ENCODE measurements at places on chromosomes 2 and 18.

- DNase-seq = no peak
Observed at GRCh38 chr2:225400546-225401400, 1.3 kb downstream of the NYAP2 start.

DNA sequence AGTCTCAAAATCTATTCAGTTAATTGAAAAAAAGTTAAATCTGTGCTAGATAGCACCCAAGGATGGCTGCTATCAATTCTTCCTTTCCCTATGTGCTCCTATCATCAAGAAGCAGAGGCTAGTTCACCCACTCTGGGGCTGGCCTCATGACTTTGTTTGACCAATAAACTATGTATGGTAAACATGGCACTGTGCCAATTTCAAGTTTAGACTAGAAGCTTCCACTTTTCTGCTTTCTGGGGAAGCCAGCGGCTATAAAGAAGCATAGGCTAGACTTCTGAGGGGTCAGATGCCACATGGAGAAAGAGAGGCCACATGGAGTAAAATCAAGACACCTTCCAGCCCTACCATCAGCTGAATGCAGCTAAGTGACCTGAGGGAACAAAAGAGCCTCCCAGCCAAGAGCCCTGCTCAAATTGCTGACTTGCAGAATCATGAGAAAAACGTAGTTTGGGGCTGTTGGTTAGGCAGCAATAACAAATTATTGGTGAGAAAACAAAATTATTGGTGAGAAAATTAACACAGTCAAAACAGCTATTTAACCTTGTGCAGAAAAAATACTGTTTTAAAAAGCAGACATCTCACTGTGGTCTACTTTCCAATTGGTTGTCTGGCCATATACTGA is 86.5 kb upstream of the SLC14A2 start:
- DNase-seq = no peak

GRCh38 chr18:36132756-36133155 is 3.1 kb downstream of the ELP2 start:
- DNase-seq = no peak

- DNase-seq = no peak
Observed at GRCh38 chr2:241151934-241152660, 1.8 kb downstream of the PPP1R7 start.

DNA sequence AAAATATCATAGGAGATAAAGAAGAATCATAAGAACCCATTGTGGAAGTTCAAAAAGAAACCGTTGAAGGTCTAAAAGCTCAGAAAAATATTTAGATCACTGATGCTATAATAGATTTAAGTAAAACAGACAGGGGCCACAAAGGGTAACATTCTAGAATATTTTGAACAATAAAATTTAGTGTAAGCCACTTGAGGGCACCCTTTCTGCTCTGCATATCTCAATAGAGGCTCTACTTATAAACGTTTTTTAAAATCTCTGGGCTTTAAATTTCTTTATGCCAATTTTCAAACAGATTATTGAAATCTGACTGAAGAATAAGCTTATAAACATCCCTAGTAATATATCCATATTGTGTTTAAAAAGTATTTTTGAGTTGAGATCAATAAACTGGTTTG is 57.6 kb upstream of the IL1RL1 start:
- DNase-seq = no peak

GRCh38 chr2:178477443-178478129 is 814 bp downstream of the FKBP7 start:
- no peak for DNase-seq

- DNase-seq = no peak
Observed at GRCh38 chr18:51044928-51045585, 15.0 kb downstream of the SMAD4 start.

- no peak for DNase-seq
Observed at GRCh38 chr2:219681694-219682300, 54.4 kb downstream of the SLC4A3 start.

- DNase-seq = no peak
Observed at GRCh38 chr18:77068321-77069312, 64.0 kb downstream of the MBP start.

GRCh38 chr2:152322222-152322621 is 12.8 kb upstream of the FMNL2 start:
- no peak for DNase-seq

- no peak for DNase-seq
Observed at GRCh38 chr2:74361327-74361726, 18.1 kb upstream of the SLC4A5 start.

DNA sequence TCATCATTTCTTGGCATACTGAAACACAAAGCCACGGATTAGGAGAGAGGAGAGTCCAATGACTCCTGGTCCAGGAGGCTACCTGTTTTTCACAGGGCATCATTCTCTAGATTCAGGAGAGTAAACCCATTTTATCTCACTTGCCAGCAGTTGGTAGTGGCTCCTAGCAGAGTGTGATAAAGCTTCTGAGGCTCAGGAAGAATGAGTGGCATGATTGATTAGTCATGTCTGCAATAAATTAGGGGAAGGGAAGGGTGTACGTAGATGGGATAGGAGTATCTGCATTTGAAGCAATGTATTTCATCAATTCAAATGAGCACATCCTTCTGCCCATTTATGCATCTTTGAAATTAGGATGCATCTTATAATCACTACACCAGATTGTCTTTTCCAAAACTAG is 31.1 kb upstream of the PNO1 start:
- no peak for DNase-seq

GRCh38 chr18:49858309-49859020 is 45.1 kb upstream of the ACAA2 start:
- peak; percentile 66 for DNase-seq

DNA sequence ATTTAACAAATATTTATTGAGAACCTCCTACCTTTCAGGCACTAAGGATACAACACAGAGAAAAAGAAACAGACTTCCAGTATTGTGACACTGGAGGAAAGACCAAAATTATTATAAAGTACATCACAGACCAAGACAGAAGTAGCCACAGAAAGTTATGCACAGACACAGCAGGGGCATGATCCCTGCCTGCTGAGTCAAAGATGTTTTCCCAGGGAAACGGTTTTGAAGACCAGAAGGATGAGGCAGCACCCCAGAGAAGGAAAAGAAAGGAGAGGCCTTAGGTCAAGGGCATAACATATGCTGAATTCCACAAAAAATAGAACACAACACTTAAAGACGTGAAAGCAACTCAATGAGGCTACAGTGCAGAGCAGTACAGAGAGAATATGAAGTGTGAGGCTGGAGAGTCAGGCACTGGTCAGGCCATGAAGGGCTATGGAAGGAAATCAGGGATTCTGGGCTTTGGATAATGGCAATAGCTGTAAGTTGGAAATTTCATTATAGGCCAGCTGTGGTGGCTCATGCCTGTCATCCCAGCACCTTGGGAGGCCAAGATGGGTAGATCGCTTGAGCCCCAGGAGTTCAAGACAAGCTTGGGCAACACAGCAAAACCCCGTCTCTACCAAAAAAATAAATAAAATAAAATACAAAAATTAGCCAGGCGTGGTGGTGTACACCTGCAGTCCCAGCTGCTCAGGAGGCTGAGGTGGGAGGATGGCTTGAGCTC is 8.2 kb downstream of the ADAM17 start:
- no peak for DNase-seq

- no peak for DNase-seq
Observed at GRCh38 chr2:218271487-218271797, 1.1 kb downstream of the PNKD start.

GRCh38 chr2:105733875-105734274 is 10.8 kb upstream of the NCK2 start:
- no peak for DNase-seq

DNA sequence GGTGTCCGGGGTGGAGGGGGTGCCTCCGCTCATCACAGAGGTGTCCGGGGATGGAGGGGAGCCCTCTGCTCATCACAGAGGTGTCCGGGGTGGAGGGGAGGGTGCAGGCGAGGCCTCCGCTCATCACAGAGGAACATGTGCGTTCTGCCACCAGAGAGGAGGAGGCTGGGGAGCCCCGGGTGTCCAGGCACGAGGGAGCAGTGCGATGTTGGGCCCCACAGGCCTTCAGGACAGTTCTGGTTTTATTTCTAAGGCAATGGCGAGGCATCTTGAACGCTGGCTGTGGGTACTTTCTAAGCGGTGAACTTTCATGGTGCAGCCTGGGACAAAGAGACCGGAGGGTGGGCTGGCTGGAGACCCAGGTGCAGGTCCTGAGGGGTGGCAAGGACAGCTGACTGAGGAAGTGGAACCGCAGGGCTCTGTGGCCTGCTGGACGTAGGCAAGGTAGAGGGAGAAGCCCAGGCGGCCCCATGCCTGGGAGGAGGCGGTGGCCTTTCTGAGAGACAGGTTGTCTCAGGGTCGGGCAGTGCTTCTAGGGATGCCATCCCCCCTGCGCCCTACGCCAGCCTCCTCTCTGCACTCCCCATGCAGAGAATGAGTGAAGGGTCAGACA is 196.6 kb upstream of the SALL3 start:
- DNase-seq = no peak

DNA sequence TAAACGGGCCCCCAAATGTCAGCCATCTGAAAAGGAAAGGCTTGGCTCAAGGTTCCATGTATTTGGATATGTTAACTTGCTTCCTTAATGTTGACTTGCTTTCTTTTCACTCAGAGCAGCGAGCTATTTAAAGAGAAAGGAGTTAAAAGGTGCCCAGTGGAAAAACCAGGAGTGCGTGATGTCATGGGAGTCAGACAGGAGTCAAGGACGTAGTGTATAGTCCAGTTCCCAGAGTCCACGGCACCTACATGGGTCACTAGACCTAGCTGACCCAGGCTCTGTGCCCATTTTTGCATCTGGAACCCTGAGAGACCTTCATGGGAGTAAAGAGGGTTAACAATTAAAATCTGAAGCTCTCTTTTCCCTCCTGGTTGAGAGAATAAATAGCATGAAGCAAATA is 19.8 kb downstream of the SLC3A1 start:
- DNase-seq = no peak

DNA sequence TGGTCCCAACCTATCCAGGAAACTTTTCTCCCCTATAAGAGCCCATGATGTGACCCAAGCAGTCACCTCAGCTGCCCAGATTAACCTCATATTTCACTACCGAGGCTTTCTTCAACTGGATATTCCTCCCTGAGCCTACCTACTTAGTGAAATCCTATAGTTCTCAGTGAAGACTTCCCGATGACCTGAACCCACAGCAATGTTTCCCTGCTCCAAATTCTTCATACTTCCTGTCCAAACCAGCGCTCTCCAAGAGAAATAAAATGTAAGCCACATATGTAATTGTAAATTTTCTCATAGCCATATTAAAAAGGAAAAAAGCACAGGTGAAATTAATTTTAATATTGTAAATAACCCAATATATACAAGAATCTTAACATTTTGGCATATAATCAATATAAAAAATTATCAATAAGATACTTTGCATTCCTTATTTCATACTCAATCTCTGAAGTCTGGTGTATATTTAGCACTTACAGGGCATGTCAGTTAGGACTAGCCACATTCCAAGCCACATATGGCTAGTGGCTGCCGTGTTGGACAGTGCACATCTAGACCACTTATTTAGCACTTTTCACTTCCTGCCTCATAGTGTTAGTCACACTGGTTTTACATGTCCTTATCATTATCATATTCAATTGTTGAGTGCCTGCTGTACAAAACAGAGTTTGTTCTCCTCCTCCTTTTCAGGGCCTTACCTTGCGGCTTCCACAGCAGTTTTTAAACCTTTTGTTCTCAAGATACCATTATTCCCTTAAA is 1.9 kb upstream of the STAT4 start:
- no peak for DNase-seq

GRCh38 chr2:48219555-48220436 is 310.2 kb upstream of the STON1 start:
- no peak for DNase-seq

DNA sequence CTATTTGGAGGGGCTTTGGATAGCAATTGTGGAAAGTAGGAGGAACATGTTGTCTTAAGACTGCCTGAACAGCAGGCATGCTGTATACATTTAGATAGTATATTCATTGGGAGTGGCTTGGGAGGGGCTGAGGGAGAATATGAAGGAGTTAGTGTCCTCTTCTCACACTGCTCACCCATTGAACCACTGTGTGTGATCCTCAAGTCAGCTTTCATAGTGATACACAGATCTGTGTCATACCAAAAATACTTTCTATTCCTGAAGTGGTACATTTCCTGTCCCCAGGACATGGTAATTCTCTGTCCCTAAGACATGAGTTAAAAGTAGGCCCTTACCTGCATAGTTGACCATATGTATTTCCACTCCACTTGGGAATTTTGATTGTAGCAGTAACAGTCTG is 9.6 kb downstream of the NEMP2 start:
- DNase-seq = no peak

Data from midbrain (tissue), 1 donor.